ENCODE measurements at places on chromosomes 7 and 10.

- no peak for DNase-seq
Observed at GRCh38 chr10:58264780-58265179, 2.9 kb downstream of the IPMK start.

- no peak for DNase-seq
Observed at GRCh38 chr7:134186027-134186426, 58.9 kb downstream of the LRGUK start.

DNA sequence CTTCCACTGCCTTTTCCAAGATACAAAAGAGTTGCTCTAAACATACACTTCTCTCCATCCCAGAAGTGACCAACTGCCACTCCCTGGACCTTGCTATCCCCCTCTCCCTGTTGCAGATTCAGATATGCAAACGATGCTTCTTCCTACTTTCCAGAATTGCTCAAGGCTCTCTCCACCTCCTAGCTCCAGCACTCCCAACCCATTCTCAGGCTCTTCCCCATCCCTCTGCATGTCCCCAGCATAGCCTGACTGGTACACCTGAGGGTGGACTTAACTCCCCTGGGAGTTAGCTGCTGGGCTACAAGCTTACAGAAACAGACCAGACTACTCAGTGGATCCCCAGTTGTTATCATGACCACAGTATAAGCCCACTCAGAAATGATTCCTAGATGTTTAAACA lies 27.6 kb downstream of the MKRN1 start:
- no peak for DNase-seq

DNA sequence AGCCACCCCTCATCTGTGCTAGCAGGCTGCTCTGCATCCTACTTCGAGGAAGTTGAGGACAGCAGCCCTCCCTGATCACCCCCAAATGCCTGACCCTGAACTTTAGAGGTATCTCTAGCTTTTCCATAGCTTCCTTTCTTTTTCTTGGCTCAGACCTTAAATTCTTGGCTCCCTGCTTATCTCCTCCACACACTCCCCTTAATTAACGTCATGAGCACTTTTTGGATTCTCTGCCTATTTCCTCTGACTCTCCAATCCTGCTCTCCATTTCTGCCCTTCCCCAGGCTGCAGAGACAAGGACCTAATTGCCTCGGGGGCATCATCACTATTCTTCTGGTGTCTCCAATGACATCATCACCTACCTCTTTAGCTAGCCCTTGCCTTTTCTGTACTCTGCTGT lies 40.8 kb upstream of the SEC61G start:
- DNase-seq = no peak

- no peak for DNase-seq
Observed at GRCh38 chr7:127928852-127929251, 102.4 kb downstream of the LRRC4 start.

GRCh38 chr7:117006907-117007684 lies 53.8 kb downstream of the ST7 start:
- no peak for DNase-seq

GRCh38 chr7:106143711-106144337 lies 31.7 kb upstream of the SYPL1 start:
- DNase-seq = no peak

DNA sequence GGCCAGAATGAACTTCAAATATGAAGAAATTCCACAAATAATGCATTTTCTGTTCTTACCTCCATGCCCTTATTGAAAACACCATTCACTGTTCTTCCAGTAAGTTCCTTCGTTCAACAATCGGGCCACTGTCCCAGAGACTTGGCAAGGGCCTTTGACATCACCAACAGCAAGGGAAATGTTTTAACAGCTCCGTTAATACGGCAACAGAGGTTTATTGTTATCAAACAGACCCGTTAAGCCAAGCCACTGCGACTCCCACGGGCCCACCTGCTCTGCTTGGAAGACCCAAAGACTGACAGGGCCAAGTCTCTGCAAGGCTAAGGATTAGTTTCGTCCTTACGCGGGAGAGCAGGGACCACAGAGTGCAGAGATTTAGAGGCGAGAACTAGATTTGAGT lies 43.4 kb upstream of the LYZL1 start:
- no peak for DNase-seq

GRCh38 chr7:36497775-36498174 lies 108.1 kb downstream of the ANLN start:
- DNase-seq = no peak

All from stimulated activated CD8-positive, alpha-beta memory T cell treated with anti-CD3 and anti-CD28 coated beads, Interleukin-4, amount 100 ng/mL, for 4 hours (primary cell).